ENCODE measurements at places on chromosomes 16 and 17.

- peak; percentile 68 for DNase-seq
Measured at GRCh38 chr17:80649672-80650330, 105.2 kb downstream of the RPTOR start.

- no peak for DNase-seq
Measured at GRCh38 chr17:75945211-75945610, 4.4 kb upstream of the FBF1 start.

DNA sequence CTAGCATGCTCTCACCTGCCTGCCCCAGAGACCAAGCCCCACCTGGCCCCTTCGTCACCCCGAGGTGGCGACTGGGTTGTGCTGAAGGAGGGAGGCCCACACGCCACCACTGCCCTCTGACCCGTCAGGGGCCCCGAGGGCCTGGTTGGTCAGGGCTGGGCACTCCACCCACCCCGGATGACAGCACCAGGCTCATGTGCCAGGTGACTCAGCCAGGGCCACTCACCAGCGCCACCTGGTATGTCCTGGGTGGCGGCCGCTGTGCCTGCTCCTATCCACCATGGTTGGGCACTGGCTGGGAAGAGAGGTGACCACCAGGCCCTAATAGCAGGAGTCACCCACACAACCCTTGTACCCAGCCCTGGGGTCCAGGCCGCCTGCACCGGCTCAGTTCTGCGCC is 68.9 kb downstream of the JPH3 start:
- DNase-seq = no peak

DNA sequence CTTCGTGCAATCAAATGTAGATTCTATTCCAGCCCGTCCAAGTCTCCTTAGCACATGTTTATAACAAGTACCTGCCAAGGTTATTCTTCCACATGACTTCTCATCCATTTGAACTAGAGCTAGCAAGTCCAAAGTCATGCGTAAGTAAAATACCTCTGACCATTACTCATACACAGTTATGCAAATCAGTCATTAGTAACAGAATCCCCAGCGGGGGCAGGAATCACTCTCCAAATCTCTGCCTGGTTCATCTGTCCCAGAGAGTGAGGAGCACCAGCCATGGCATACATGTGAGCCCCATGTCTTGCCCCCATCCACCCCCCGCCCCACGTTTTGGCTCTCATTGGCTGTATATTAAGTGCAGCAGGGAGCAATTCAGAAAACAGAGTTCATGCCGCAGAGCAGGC is 27.7 kb downstream of the SRL start:
- peak; percentile 40 for DNase-seq

DNA sequence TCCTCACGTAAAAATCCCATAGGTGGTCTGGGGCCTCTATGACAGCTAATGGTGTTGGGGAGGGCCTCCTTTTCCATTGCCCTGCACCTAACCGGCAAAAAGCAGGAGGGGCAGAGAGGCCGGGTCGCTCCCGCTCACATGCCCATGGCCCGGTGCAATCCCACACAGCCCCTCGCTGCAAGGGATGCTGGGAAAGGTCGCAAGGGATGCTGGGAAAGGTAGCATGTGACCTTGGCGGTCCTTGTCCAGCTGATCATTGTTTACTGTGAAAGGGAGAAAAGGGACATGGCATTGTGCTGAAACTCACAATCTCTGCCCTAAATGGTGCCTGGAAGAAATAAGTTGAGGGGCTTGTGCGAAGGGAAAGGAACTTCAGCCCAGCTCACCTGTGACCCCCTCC is 10.0 kb downstream of the DEF8 start:
- DNase-seq = no peak

DNA sequence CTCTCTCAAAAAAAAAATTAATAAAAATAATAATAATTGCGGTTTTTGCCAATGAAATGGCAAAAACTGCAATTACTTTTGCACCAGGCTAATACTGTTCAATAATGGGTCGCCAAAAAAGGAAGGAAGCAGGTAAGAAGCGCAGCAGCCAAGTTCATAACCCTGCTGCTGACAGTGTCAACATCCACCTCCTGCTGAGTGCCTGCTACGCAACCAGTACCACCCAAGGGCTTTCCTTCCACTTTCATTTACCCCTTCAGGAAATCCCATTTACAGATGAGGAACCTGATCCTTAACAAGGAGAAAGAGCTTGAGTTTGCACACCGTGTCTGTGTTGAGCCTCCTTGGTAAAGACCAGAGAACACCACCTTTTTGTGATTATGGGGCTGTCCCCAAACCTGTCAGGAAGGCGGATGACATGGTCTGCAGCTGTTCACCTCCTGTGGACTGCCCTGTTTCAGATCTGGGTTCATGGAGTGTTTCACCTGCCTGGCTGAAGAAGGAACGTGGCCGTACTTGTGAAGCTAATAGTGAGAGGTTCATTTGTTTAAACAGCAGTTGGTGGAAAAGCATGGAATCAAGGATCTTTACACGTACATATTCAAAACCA is 378.0 kb downstream of the SLC39A11 start:
- peak; percentile 79 for DNase-seq

DNA sequence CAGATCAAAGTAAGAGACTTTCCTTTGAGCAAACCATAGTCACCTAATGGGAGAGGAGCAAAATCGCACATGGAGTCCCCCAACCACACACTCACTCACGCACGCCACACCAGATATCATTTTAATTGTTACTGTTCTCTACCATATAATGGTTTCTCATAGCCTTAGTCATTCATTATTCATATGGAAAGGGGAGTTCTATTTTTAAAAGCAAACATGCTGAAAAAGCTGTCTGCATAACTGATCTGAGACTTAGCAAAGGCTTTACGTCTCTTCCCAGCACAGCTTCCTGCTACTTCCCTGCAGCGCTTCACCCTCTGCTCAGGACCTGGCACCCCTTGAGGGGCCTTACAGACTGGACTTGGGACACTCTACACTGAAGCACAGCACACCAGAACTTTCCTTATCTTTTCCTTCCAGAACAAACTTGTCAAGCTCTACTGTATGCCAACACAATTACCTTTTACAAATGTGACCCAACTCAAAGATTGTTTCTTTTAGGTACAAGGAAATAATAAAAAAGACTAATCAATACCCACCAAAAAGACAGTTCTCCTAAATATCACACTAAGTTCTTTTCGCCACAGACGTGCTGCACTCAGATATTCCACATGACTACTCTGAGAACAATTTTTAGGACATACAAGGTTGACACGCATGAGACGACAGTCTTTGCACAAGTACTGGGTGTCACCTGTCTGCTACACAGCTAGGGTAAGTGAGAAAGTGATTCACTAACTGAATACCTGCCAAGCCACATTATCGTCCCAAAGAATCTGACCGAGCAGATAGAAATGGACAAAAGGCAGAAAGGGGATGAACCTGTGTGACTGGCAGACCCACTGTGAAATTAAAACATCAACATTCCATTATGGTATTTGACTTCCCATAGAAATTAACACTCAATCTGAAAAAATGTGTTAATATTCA is 21.5 kb downstream of the SRP68 start:
- no peak for DNase-seq

DNA sequence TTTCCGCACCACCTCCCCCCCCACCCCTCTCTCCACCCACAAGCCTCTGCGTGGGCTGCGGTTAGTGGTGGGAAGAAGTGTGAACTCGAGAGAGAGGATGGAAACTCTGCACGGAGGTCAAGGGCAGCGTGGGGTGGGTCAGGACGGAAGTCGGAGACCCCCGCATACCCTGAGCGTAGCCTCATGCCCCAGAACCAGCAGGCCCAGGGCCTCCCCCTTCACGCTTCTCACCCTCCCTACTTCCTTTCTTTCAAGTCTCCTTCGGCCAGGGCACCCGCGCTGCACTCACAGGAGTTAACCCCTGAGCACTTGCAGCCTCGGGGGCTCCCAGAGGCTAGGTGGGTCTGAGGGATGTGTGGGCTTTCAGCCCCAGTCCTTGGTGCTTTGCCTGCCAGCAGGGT is 9.2 kb downstream of the TBKBP1 start:
- no peak for DNase-seq

DNA sequence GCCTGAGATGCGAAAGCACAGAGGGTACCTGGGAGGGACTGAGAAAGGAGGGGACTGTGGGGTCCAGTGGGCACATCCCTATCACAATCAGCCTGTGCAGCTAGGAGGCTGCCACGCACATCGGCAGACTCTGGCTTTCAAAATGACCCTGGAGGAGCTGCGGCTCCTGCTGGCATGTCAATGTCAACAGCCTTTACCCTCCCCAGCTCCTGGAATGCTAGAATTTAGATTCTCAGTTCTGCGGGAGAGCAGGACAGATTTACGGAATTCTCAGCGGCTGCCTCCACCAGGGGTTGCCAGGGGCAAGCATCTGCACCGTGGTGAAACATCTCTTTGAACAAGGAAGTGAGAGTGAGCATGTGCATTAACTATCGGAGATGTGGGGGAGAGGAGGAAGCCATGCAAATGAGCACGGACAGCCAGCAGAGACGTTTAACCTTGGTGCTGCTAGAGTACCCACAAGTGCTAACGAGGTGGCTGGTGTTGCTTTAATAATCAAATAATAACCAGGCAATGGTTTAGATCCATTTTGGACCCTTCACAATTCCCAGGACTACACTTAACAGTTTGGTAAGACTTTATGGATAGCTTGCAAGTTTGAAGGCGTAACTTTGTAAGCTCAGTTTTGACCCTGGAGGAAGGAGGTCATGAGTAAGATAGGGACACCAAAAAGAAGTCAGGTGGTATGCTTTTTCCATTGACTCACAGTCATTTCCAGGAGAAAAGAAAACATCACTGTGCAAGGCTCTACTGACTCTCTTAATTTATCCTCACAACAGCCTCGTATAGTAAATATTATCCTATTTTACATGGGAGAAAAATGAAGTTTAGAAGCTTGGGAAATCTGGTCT is 54.1 kb downstream of the XYLT1 start:
- DNase-seq = no peak

DNA sequence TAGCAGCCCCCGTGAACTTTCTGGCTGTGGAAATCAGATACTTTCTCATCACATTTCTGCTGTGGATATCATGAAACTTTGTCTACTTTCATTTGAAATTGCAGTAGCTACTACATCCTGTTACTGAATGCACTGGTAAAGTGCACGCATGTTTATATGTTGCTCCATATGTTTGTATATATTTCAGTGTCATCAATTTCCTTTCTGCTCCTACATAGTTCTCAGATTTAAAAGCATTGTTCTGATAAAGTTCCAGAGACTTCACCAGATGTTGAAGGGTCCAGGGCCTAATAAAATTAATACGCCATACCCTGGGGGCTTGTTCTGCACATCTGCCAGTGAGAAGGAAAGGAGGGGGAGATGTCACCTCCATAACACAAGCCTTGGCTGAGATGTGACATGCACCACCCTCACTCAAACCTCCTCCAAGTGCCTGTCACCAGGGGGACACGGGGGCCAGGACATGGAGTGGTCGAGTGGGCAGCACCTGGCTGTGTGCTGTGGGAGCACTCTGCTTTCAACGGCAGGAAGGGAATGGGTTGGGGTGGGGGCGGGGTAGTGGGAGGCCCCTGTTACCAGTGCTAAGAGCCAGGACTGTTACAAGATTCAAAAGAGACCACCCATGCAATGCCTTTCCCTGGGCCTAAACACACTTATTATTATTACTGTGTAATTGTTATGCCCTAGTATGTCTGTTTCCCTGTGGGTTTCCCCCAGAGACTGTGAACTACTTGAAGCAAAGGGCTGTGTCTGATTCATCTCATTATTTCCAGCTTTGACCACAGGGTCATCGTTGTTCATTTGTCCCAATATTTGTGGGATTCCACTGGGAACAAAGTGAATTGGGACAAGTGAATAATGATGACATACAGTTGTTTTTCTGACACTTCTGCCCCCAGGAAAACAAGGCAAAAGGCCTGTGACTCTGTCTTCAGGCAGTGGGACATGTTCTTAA is 193.4 kb downstream of the FOXL1 start:
- no peak for DNase-seq

DNA sequence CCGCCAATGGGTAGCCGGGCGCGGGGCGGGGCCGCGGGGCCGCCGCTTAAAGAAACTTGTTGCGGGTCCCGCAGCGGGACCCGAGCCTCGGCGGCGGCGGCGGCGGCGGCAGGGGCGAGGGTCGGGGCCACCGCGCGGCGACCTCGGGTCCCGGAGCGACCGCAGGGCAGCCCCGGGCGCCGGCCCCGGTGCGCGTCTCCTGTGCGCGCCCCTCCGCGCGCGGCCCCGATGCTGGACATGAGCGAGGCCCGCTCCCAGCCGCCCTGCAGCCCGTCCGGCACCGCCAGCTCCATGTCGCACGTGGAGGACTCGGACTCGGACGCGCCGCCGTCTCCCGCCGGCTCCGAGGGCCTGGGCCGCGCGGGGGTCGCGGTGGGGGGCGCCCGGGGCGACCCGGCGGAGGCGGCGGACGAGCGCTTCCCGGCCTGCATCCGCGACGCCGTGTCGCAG is at the start of gene SOX8:
TSS of gene SOX8 (plus strand) at position 76 of the 450 bp plus-strand sequence. CDS start at position 229, 153 bp downstream.
- DNase-seq = no peak

DNA sequence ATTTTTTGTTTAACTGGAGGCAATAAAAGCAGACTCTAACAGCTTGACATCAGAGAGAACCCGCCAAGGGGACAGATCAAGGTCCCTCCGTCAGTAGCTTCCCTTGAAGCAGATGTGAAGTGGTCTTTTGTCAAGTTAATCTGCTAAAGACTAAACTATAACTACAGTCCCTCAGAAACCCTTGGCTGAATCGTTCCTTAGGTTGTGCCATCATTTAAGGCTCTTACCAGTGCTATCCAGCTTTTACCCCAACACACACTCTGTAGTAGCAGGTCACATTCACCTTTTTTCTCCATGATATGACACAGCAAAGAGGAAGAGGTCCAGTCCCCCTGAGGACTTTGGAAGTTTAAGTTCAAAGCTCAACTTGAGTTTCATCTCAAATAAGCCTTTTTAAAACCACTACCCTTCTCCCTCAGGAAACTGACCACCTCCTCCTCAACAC is 49.7 kb downstream of the ERN1 start:
- no peak for DNase-seq

- DNase-seq = no peak
Measured at GRCh38 chr16:72805486-72805885, 242.4 kb downstream of the ZFHX3 start.

DNA sequence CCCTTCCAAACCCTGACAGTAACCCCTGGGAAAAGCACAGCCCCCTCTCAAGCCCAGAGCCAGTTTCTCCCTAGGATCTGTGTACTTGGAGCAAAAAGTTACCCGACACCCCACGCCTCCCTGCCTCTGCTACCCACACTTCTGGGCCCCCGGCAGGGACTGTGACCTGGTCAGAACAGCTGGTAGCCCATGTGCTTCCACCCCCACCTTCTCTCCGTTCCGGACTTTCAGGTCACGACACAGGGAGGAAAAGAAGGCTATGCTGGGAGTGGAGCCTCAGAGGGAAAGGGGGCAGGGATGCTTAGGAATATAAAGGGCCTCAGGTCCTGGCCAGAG is 6.4 kb downstream of the PPY start:
- no peak for DNase-seq

- no peak for DNase-seq
Measured at GRCh38 chr17:59893676-59894100, 767 bp downstream of the RPS6KB1 start.

- DNase-seq = no peak
Measured at GRCh38 chr17:76747716-76748363, 9.9 kb downstream of the MFSD11 start.

GRCh38 chr17:48555258-48556228 is 10.6 kb upstream of the HOXB2 start:
- DNase-seq = peak; percentile 93

- DNase-seq = peak; percentile 66
Measured at GRCh38 chr16:2090777-2091546, 43.2 kb downstream of the TSC2 start.
